ENCODE measurements at places on chromosomes 5 and 9.

DNA sequence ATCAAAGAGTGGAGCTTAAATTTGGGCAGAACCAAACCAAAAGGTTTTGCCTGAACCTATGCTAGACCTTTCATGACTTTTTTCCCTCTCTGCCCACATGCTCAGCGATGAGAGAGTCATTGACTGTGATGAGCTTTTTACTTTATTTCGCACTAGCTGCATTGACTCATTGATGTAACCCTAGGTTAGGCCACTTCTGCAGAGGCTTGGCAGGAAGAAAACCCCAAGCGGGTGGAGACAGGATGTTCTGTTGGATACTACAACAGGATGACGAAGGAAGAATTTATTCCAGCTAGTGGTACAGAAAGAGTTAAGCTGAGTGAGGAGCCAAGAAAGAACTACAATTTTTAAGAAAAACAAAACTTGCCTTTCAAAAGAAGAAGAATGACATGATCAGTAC is 18.4 kb downstream of the AGXT2 start:
- no peak for DNase-seq

DNA sequence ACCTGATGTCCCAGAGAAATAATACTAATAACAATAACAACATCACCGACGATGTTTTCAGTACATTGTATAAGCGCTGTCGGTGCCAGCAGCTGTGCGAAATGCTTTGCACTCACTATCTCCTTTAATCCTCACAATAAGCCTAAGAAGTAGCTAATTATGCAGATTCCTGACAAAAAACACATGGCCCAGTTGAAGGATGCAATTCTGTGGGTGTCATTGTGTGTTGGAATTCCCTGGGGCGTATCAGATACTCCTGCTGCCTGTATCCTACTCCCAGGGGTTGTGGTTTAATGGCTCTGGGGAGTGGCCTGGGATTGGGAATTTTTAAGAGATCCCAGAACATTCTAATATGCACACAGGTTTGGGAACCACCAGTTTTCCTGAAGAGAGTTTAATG is 154.0 kb downstream of the RGS3 start:
- DNase-seq, result no peak

DNA sequence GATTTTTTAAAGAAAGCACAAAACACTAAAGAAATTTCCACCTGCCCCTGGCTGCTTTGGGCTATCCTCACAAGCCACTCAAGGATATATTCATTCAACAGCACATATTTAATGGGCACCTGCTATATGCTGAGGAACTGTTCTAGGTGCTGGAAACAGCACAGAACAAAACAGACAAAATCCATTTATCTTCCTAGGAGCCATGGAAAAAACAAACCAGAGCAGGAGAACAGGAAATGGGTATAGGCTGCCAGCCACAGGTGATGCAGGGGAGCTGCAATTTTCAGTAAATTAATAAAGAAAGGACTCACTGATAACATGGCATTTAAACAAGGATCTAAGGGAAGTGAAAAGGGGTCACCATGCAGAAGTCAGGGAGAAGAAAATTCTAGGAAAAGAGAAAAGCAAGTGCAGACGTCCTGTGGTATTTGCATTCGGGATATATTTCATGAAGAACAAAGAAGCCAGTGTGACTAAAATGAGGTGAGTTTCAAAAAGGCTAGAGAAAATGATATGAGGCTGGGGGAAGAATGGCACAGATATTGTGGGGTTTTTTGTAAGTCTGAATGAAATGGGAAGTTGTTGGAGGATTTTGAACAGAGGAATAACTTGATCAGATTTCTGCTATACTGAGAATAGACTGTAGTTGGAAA is 152.2 kb downstream of the ADAMTSL1 start:
- peak; percentile 26 for DNase-seq

DNA sequence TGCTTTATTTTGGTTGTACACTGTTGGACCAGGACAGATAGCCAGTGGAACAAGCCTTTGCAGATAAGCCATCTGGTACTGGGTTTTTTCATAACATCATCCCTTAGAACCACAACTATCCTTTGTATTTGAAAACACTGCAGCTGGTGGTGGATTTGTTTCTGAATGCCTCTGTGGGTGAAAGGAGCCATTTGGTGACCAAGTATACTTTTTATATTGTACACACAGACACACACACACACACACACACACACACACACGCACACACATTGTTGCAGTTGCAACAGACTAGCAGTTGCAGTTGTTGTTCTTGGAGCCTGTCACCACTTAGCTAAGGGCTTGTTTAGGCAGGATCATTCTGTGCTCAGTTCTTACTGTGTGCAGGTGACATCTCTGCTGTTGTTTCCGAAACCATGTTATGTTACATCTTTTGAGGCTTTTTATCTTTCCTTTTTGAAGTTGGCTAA is 22.9 kb upstream of the CAVIN4 start:
- DNase-seq, result no peak

DNA sequence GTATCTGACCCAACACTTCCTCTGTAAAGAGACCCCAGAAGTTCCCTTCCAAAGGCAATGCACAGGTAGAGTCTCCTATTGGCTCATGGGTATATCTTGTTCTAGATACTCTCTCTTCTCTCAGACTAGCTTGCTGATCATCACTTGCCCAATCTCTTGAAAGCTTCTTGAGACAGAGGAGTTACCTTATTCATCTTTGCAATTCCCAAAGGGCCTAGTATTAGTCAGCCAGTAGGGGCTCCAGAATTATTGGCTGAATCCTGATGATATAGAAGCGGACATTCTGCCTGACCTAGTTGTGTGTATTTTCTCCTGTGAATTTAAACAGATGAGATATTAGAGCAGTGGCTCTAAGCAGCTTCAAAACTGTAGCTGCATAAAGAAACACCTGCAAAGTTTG is 304.0 kb upstream of the KLF4 start:
- no peak for DNase-seq

Data from iPS-NIHi11 (cell line).